Aorta (tissue), 5 donors: ENCODE measurements at places on chromosomes 13 and 19.
A peak's percentile ranks its signal among the peaks of the same experiment; 100 is the strongest.

GRCh38 chr19:34712395-34713261, 21.4 kb upstream of the ZNF181 start:
- H3K27ac ChIP-seq = no peak overlapping the region
- H3K4me1 ChIP-seq = no peaks in the 10 kb centered on the region
- H3K4me3 ChIP-seq = no peak overlapping the region
- H3K36me3 ChIP-seq = no peaks in the 10 kb centered on the region

GRCh38 chr19:5587661-5588060, 19.9 kb upstream of the TINCR start:
- H3K36me3 ChIP-seq = no peaks in the 10 kb centered on the region
- H3K4me1 ChIP-seq = no peaks in the 10 kb centered on the region
- DNase-seq = peak; percentile 75
- H3K27me3 ChIP-seq = no peaks in the 10 kb centered on the region

- DNase-seq = no peak
- peak within 1 kb of the TSS; percentile 85 for H3K4me3 ChIP-seq
- H3K27me3 ChIP-seq = no peaks in the 10 kb centered on the region
- peak within 1 kb of the TSS; percentile 81 for H3K27ac ChIP-seq
These were observed at the start of gene TSSK6 for GRCh38 chr19:19514881-19515641. Gene TSSK6 (minus strand): TSS chr19:19515548. CDS start chr19:19515427, 121 bp downstream.

GRCh38 chr19:1959928-1960589, 19.1 kb downstream of the CSNK1G2 start:
- H3K4me1 ChIP-seq = no peaks in the 10 kb centered on the region
- no peak for DNase-seq
- no peak overlapping the region for H3K4me3 ChIP-seq
- no peaks in the 10 kb centered on the region for H3K27me3 ChIP-seq
